ENCODE measurements at places on chromosomes 1 and 21. TPM values are rescaled to one million over a fixed set of nuclear protein-coding genes. Genes with fewer than 3 reads are reported as not detected.

DNA sequence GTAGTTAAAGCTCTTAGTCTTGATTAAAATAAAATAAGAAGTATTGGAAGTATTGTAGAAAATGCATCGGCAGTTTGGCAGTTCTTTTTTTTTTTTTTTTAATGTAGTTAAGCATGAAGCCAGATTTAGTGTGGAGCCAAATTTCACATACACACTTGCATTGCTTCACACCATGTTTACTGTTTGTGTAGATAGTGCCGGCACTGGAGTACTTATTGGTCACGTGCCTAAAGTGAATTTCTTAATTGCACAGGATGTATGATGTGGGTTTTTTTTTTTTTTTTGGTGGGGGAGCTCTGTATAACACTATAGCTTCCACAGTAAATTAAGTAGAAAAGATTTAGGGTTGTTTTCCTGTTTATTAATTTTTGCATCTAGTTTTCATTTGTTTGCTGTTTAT lies 21.2 kb upstream of the TMEM61 start:
- DNase-seq = no peak

The FLG2 gene
- polyA plus RNA-seq = 0.04 TPM

DNA sequence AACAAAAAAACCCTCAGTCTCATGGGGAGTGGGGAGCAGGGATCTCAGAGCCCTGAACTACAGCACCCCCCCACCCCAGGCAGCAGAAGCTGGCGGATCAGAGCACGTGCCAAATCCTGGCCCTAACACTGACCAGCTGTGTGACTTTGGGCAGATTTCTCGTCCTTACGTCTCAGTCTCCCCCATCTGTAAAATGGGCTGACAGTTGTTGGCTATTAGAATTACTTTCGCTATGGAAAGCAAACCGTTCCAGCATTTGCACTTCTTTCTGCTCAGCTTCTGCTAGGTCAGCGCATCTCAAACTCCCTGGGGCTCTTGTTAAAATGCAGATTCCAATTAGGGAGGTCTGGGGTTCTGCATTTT lies 15.5 kb downstream of the TNFRSF8 start:
- DNase-seq = no peak

The GJB3 gene
- polyA plus RNA-seq = 0.57 TPM

The GJA4 gene
- 22.6 TPM for polyA plus RNA-seq

DNA sequence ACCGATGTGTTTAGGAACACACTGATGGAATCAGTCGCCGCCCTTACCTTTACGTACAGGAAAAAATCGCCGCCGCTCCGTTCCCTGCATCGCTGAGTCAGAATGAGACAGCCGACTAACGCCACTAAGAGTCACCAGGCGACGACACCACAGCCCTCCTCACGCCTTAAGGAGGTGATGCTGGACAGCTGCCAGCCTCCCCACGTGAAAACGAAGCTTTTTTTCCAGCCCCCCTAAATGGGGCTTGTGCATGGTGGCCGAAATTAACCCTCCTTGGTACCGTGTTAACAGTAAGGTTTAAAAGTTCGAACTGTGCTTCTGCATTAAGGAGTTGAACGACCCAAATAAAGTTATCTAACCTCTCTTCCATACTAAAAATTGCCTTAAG lies 511 bp downstream of the DNTTIP2 start:
- DNase-seq = peak; percentile 5

DNA sequence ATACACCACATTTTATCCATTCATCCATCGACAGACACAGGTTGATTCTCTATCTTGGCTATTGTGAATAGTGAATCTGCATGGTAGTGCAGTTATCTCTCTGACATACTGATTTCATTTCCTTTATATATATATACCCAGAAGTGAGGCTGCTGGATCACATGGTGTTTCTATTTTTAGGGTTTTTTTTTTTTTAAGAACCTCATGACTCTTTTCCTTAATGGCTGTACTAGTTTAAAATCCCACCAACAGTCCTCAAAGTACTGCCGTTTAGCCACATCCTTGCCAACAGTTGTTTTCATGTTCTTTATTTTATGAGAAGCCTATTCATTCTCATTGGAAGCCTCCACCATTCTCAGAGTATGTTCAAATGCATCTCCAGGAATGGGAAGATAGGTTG lies 258.7 kb upstream of the SNX7 start:
- DNase-seq = no peak

DNA sequence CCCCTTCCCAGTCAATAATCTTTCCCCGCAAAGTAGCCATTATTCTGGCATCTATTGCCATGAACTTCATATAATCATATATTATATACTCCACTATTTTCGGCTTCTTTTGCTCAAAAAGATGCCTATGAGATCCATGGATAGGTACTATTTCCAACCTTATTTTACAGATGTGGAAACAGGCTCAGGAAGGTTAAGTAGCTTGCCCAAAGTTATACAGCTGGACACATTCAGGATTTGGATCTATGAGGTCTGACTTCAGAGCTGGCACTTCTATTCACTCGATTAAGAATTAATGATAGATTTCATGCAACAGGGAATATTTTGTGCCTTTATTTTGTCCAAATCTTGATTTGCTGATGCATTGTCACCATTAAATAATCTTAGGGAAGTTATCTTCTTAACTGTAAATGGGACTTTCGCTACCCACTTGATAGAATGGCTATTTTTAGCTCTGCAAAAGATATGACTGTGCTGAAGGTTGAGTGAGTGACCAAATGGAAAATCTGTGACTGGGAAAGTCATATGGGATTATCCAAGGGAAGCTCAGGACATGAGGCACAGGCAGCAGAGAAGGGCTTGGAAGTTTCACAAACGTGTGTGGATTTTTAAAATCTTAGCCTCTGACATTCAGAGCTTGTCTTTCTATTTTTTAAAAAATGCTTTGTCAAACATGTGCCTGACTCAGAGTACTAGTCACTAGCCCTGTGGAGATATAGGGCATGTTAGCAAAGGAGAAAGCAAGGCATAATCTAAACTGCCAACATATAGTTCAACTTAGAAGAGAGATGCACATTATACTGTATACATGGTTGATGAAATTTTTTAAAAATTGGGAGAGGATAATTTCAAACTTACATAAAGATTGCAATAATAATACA lies 36.5 kb downstream of the GIPC2 start:
- DNase-seq = no peak

The KRTAP12-1 gene
- not detected for polyA plus RNA-seq

- DNase-seq = no peak
These were observed 5.0 kb downstream of the JMJD4 start for GRCh38 chr1:227729881-227730629.

- DNase-seq = no peak
These were observed 9.1 kb downstream of the TTC22 start for GRCh38 chr1:54791880-54792522.

The RORC gene
- polyA plus RNA-seq = 1.2 TPM

GRCh38 chr1:9755441-9755995 lies 68.2 kb downstream of the CLSTN1 start:
- no peak for DNase-seq

DNA sequence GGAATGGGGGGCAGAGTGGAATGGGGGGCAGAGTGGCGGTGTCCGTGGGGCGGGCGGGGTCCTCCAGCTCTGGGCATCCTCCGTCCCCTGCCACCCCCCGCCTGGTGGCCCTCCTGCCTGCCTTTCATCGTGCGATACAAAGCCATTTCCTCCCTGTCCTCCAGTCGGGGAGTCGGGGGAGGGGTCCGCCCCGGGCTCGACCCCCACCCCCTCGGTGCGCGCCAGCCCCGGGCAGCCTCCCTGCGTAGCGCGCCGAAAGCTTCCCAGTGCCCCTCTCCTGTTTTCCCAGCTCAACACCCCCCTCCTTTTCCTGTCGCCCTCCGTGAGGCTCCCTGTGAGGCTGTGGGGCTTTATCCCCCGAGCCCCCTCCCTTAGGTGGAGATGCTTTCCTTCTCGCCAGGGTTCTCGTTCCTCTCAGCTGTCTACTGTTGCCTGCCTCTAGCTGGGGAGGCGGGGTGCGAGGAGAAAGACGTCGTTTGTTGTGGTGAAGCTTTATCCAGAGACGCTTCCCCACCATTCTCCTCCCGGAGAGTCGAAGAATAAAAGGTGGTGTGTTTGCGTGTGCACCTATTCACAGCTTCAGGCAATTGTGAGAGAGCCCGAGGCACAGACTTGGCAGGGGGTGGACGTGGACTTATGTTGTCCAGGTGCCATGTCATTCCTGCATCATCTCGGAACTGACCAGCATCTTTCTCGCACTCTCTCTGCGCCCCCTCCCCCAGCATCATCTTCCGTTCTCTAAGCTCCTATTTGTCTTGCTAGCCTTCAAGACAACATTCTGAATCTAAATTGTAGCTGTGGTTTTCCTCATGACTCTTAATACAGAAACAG lies 848 bp downstream of the DNM3 start:
- DNase-seq = peak; percentile 3

- DNase-seq = no peak
These were observed 45.3 kb upstream of the FBXO28 start for GRCh38 chr1:224068458-224069072.

- DNase-seq = no peak
These were observed 10.0 kb downstream of the PDPN start for GRCh38 chr1:13593511-13594131.

DNA sequence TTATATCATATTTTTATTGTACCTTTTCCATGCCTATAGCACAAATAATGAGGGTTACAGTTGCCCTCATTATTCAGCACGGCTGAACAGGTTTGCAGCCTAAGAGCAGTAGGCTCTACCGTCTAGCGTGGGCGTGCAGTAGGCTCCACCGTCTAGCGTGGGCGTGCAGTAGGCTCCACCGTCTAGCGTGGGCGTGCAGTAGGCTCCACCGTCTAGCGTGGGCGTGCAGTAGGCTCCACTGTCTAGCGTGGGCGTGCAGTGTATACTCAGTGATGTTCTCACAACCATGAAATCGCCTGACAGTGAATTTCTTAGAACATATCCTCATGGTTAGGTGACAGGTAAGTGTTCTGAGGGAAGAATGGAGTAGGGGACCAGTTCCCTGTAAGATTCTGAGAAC lies 84.9 kb downstream of the DYRK1A start:
- no peak for DNase-seq

The NUF2 gene
- 24.6 TPM for polyA plus RNA-seq

The ETV3L gene
- not detected for polyA plus RNA-seq

GRCh38 chr1:225746361-225747179 lies 31.1 kb upstream of the SRP9 start:
- DNase-seq = peak; percentile 70

The S100A7A gene
- not detected for polyA plus RNA-seq

- no peak for DNase-seq
These were observed 510.0 kb downstream of the LTN1 start for GRCh38 chr21:28482657-28483056.

DNA sequence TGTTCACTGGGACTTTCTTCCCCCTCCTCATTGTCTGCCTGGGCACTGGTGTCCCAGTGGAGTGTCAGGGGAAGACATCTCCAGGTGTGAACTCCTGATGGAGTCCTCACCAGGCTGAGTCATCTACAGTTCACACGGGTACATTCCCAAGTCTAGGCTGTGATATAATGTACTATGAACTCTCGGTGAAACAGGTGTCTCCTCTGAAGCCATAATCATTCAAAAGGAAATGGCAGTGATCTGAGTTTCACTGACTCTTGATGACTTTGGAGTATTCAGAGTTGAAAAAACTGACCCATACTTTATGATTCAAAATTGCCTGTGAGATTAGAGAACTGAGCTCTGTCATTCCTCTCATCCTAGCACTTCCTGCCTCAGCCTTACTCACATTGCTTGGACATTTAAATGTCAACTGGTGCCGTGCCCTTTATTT lies 9.1 kb downstream of the LAMC2 start:
- no peak for DNase-seq

DNA sequence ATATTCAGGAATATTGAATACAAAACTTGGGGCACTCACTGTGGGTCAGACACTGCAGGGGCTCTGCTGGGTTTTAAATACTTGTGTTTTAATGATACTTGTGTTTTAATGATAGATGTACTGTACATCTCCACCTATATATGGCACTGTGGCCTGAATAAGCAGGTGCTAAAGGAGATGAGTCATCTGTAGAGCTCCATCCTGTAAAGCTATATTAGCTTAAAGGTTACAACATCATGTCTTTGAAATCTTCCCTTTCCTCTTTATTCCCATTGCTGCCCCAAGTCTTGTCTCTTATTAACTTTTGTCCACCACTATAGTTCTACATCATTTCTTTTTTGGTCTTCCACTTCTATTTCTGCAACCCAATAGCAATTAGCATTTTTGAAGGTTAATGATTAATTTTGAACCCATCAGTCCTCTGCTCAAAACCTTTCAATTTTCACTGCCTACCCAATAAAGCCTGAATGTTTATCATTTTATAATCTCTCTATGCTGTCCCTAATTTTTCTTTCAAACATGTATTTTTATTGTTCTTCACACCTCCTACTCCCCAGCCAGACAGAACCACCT lies 113.3 kb upstream of the PTGFR start:
- no peak for DNase-seq
